T-helper 2 cell treated with Interferon-gamma antibody and Interleukin-4, amounts not matched to agents 5 μg/mL and 100 μg/mL, for 36 hours (primary cell): ENCODE measurements at places on chromosomes 1 and 21.

- no peak for DNase-seq
- no peaks in the 10 kb centered on the region for H3K4me1 ChIP-seq
- no peaks in the 10 kb centered on the region for H3K36me3 ChIP-seq
- no peak overlapping the region for H3K4me3 ChIP-seq
Measured at GRCh38 chr21:16550917-16551741, 821.3 kb downstream of the USP25 start.

GRCh38 chr1:33532250-33532649 lies 59.8 kb downstream of the ZSCAN20 start:
- DNase-seq, result no peak
- no peak overlapping the region for H3K4me3 ChIP-seq
- H3K36me3 ChIP-seq, result no peaks in the 10 kb centered on the region
- H3K27me3 ChIP-seq, result peaks cover 2% of the 10 kb centered on the region
- no peak overlapping the region for H3K27ac ChIP-seq

DNA sequence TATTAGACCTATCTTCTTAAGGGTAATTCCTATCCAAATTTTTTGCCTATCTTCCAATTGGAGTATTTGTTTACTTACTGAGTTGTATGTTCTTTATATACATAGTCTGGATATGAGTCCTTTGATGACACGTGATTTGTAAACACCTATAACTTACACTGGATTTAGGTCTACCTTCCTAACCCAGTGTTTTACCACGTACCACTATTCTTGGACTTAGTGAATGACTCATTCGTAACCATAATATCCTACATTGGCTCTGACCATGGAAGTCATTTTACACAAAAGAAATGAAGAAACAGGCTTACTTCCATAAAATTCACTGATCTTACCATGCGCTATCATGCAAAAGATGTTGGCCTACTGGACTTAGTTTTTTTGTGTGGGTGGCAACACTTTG lies 23.9 kb upstream of the ZZZ3 start:
- H3K36me3 ChIP-seq, result peaks cover 25% of the 10 kb centered on the region
- no peaks in the 10 kb centered on the region for H3K27me3 ChIP-seq
- H3K4me3 ChIP-seq, result no peak overlapping the region
- peaks cover 4% of the 10 kb centered on the region for H3K4me1 ChIP-seq
- H3K27ac ChIP-seq, result no peak overlapping the region

DNA sequence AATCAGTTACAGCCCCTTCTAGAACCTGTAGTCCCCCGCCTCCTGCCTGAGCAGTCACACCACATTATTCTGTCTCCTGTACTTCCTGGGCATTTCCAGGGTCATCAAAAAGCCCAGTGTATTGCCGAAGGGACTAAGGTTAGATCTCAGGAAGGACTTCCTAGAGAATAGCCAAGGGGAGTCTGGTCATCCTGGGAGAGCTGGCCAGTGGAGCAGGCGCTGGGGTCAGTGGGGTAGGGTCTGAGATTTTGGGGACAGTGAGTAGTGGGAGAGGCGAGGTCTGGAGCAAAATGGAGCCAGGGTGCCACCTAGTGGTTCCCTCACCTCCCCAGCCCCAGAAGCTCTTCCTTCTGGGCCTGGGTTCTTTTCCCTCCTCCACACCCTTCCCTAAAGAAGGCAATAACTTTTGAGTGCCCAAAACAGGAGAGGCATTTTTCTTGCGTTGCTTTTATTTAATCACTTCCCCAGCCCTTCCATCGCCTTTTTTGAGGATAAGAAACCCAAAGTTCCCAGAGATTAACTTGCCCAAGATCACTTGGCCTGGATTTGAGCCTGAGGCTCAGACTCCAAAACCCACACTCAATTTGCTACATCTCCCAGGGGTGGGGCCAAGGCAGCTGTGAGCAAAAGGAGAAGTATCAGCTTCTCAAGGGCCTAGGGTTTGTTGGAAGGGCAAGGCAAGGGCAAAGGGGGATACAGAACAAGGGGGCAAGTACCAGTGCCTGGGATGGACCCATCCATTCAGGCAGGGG lies 7.3 kb upstream of the PMVK start:
- H3K4me1 ChIP-seq, result peaks cover 50% of the 10 kb centered on the region
- H3K27ac ChIP-seq, result peak overlapping the region; percentile 92
- H3K27me3 ChIP-seq, result no peaks in the 10 kb centered on the region
- H3K4me3 ChIP-seq, result peak overlapping the region; percentile 68
